ENCODE measurements at places on chromosomes 11 and 22.

DNA sequence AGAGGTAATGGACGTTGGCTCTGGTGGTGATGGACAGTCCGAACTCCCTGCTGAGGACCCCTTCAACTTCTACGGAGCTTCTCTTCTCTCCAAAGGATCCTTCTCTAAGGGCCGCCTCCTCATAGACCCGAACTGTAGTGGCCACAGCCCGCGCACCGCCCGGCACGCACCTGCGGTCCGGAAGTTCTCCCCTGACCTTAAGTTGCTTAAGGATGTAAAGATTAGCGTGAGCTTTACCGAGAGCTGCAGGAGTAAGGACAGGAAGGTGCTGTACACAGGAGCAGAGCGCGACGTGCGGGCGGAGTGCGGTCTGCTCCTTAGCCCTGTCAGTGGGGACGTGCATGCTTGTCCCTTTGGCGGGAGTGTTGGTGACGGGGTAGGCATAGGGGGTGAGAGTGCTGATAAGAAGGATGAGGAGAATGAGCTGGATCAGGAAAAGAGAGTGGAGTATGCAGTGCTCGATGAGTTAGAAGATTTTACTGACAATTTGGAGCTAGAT is 6.1 kb downstream of the DGCR8 start:
- DNase-seq = no peak

- no peak for DNase-seq
Observed at GRCh38 chr11:62256281-62256680, 13.7 kb upstream of the SCGB2A2 start.

GRCh38 chr11:119584193-119585042 is 144.6 kb downstream of the NECTIN1 start:
- no peak for DNase-seq

DNA sequence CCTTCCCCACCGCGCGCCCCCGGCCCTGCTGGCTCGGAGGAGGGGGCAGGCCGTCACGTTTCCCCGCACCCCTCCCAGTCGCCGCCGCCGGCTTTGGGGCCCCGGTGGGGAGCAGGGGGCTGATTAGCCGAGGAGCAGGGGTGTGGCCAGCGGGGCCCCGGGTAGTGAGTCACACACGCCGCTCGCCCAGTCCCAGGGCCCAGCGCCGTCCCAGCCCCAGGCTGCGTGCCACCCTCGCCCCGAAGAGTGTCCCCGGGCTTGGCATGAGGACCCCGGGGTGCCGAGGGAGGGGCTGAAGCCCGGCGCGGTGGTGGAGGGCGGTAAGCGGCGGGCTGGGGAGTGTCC is 34.4 kb downstream of the PRDM11 start:
- DNase-seq = no peak

- no peak for DNase-seq
Observed at GRCh38 chr11:103110391-103110790, 1.2 kb downstream of the DYNC2H1 start.

- no peak for DNase-seq
Observed at GRCh38 chr11:7903940-7904339, 27.1 kb downstream of the OR10A6 start.

GRCh38 chr22:50599816-50600455 is 657 bp upstream of the MAPK8IP2 start:
- no peak for DNase-seq

DNA sequence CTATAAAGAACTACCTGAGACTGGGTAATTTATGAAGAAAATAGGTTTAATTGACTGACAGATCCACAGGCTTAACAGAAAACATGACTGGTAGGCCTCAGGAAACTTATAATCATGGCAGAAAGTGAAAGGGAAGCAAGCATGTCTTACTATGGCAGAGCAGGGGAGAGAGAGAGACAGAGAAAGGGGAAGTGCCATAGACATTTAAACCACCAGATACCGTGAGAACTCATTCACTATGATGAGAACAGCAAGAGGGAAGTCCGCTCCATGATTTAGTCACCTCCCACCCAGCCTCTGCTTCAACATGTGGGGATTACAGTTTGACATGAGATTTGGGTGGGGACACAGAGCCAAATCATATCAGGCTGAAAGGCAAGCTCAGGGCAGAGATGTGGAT is 327.1 kb upstream of the DDI1 start:
- DNase-seq = no peak

- DNase-seq = no peak
Observed at GRCh38 chr22:43483266-43483665, 71.5 kb downstream of the MPPED1 start.

GRCh38 chr11:116244889-116245288 is 527.9 kb downstream of the BUD13 start:
- no peak for DNase-seq

DNA sequence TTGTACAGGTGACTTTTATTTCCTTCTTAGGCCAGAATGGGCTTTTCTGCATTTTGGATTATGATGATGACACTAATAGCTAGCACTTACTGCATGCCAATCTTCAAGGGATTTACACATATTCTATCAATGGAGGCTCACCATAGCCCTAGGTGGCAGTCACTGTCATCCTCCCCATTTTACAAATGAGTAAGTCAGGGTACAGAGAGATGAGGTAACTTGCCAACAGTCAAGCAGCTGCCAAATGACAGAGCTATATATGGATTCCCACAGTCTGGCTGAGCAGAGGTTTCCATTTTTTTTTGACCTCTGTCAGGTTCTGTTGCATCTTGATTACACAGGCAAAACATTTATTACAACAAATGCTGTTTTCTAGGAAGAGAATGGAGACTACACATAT is 23.8 kb upstream of the C11orf96 start:
- DNase-seq = no peak

DNA sequence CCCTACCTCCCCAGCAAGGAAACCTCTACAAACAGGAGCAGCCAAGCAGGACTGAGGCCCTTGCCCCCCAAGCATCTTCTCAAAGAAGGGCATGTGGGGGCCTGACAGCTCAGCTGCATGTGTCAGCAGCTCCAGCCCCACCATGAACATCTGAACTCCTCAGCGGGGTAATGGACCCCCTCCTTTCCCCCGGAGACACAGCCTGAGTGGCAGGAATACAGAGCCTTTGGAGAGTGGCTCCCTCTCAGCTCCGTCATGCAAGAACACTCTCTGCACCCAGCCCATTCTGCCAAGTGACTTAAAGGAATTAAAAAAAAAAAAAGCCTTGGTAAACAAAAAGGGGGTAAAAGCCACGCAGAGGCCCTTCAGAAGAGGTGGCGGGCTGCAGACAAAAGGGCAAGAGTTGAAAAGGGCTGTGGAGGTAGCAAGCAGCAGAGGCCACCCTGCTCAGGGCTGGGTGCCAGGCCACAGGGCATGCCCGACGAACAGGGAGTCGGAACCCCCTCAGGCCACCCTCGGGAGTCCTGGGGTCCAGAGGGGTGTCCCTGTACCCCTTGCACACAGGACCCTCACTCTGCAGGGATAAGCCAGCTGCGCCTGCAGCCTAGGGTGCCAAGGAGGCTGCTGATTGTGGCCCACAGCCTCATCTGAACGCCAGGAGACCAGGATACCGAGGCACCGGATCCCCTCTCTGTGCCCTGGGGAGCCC is 62.5 kb downstream of the MACROD1 start:
- no peak for DNase-seq

DNA sequence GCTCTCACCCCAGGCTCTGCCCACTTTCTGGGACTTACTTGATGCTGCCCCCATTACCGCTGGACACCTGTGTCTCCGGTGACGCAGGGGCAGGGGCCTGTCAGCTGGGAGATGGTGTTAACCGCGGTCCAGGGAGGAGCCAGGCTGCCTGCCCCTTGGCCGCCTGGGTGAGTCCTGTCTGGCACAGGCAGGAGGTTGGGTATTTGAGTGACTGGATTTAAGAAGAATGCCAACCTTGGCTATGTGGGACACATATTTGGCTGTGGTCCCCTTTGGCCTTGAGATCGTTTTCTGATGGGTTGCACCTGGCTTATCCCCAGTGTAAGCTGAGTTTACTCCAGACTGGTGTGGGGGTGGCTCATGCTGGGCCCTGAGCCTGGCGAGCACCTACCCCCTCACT is 2.5 kb downstream of the MUC6 start:
- DNase-seq = no peak

- no peak for DNase-seq
Observed at GRCh38 chr11:112881461-112881860, 79.8 kb upstream of the NCAM1 start.

DNA sequence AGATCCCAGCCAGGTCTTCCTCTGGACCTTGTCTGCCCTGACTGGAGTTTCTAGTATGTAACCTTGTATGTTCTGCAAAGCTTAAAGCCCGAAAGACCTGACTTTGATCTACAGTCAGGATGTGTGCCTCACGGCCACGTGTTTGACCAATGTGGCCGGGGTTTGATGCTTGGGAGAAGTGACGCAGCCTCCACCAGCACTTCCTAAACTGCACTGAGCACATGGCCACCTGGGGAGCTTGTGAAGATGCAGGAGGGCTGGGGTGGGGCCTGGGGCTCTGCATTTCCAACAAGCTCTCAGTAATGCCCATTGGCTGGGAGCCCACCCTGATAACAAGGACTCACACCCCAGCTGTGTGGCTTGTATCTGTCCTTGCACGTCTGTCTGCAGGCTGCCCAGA is 53.2 kb downstream of the NAT10 start:
- DNase-seq = no peak

DNA sequence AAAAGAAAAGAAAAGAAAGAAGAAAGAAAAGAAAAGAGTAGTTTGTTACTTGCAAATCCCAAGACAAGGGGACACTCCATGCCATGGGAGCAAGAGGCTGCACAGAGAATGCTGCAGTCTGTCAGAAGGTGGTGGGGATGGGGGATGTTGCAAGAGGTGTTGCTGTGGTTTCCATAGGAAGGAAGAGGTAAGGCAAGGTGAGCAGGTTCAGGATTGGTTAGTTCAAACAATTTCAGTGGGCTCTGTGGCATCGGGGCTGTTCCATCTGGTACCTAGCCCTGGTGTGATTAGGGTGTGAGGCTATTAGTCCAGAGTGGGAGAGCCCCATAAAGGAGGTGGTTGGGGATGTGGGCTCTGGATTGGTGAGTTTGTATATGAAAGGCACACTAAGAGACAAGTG is 172.7 kb downstream of the BCR start:
- DNase-seq = no peak

All from AG09319 (cell line).